ENCODE measurements at places on chromosomes 1 and 21.

DNA sequence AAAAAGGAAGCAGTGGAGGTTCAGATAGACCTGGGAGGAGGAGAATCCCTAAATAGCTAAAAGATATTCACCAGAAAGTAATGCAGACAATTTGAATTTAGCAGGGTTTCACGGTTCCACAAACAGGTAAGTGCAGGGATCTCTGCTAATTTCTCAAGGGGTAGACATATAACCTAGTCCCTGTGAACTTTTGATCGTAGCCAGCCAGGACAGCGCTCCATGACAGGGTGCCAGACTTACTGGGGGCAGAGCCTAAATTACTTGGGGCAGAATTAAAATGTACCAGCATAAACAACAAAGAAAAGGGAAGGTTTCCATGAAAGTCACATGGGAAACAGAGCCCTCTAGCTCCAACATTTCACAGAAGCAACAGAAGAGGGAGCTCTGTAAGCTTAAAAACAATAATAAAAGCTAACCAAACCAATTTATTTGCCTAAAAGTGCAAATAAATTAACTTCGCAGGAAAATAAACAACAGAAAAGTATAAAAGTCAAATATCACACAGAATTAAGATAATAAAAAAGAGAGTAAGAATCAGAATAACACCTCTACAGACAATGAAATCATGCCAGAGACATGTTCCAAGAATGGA is 198.3 kb downstream of the DUSP10 start:
- no peak for DNase-seq
- no peaks in the 10 kb centered on the region for H3K4me1 ChIP-seq
- H3K27ac ChIP-seq = no peak overlapping the region
- H3K36me3 ChIP-seq = no peaks in the 10 kb centered on the region

- peaks cover 2% of the 10 kb centered on the region for H3K27me3 ChIP-seq
- H3K4me1 ChIP-seq = no peaks in the 10 kb centered on the region
- no peaks in the 10 kb centered on the region for H3K36me3 ChIP-seq
- H3K4me3 ChIP-seq = no peak overlapping the region
These were observed 189.4 kb downstream of the PBX1 start for GRCh38 chr1:164748253-164748899.

DNA sequence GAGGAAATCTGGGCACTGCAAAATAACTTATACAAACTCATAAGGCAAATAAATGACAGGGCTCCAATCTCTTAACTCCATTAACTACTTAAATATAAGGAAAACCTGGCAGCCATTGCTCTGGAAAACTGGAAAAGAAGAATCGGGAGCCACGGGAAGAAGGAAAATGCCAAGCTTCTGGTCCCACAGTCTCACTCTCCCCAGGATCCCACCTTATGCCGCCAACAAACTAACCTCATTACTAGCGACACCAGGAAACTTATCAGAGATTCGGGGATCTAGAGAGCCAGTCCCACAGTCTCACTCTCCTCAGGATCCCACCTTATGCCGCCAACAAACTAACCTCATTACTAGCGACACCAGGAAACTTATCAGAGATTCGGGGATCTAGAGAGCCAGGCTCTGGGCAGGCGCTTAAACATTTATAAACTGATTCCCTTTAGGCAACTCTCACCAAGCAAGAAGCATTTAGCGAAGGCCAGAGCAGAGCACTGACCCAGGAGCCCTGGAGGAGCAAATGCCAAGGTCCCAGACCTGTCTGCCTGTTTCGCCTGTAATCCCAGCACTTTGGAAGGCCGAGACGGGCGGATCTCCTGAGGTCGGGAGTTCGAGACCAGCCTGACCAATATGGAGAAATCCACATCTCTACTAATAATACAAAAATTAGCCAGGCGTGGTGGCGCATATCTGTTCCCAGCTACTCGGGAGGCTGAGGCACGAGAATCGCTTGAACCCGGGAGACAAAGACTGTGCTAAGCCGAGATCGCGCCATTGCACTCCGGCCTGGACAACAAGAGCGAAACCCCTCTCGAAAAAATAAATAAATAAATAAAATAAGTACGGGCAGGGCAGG is 720 bp downstream of the PSMB2 start:
- DNase-seq = no peak
- peaks cover 23% of the 10 kb centered on the region for H3K4me1 ChIP-seq
- peak overlapping the region; percentile 100 for H3K27ac ChIP-seq
- peaks cover 1% of the 10 kb centered on the region for H3K27me3 ChIP-seq

DNA sequence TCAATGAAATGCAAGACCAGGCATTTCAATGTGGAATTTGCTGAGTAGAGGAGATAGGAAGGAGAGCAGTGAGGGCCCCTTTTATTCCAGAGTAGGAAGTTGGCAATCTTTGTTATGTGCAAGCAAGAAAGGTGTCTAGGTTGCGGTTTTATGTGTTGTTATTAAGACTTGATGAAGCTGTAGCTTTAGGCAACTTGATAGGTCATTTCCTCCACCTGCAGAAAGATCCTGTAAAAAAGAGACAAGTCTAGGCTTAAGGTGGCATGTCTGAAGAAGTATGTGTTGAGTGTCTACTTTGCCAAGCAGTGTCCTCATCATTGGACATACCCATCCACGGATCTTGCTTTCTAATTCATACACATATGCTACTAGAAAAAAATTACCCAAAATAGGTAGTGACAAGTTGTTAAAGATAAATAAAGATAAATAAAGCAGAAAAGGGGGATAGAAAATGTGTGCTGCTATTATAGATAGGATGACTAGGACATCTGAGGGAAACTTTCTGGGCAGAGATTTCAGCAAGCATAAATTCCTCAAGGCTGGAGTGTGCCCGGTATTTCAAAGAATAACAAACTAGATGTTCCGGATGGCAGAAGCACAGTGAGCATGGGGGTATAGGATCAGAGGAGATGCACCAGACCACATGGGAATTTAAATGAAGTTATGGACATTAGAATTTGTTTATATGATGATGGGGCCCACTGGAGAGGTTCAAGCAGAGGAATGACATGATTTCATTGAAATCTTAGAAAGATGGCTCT is 335.0 kb downstream of the TGFB2 start:
- H3K36me3 ChIP-seq = no peaks in the 10 kb centered on the region
- H3K4me1 ChIP-seq = no peaks in the 10 kb centered on the region
- H3K27ac ChIP-seq = no peak overlapping the region
- H3K4me3 ChIP-seq = no peak overlapping the region

GRCh38 chr1:192792628-192793027 is 16.2 kb upstream of the RGS2 start:
- H3K27ac ChIP-seq = no peak overlapping the region
- peaks cover 2% of the 10 kb centered on the region for H3K4me1 ChIP-seq
- H3K36me3 ChIP-seq = no peaks in the 10 kb centered on the region
- no peak overlapping the region for H3K4me3 ChIP-seq

- peak; percentile 76 for DNase-seq
- peaks cover 18% of the 10 kb centered on the region for H3K36me3 ChIP-seq
- H3K27ac ChIP-seq = no peak overlapping the region
- H3K27me3 ChIP-seq = peaks cover 22% of the 10 kb centered on the region
These were observed 2.8 kb downstream of the KCNJ9 start for GRCh38 chr1:160083968-160084770.

DNA sequence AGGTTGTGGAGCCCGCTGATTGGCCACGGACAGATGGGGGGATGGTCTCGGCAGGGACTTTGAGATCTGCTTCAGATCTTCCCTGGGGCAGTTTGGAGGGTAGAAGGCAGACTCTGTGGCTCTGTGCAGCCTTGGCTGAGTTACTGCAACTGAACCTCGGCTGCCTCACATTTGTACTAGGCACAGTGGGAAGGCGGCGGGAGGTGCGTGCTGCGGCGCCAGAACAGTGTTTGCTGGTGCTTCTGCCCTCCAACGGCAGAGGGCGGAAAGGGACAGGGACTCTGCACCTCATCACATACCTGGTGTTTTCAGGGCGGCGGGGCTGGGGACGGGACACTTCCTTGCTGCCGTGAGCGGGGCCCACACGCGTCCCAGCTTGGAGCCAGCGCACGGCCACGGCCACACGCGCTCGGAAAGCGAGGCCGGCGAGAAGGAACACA is 26.2 kb downstream of the SLC66A1 start:
- H3K4me1 ChIP-seq = peaks cover 5% of the 10 kb centered on the region
- no peaks in the 10 kb centered on the region for H3K27me3 ChIP-seq

DNA sequence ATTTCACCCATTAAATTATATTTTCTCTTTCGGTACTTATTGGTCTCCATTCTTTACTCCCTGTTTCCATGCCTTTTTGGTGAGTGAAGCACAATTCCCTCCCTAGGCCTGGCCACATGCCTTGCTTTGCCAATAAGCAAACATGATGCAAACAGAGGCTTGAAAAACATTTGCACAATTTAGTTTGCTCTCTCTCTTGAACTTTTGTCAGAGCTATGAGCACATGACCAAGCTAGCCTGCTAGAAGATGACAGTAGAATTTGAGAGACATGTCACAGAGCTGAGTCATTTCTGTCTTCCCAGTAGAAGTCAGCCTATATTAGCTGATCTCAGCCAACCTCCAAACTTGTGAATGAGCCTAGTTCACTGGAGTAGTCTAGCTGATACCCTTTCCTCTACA is 24.6 kb downstream of the ANGPTL3 start:
- H3K4me1 ChIP-seq = peaks cover 4% of the 10 kb centered on the region
- no peak for DNase-seq
- no peak overlapping the region for H3K4me3 ChIP-seq
- peaks cover 14% of the 10 kb centered on the region for H3K36me3 ChIP-seq
- H3K27me3 ChIP-seq = no peaks in the 10 kb centered on the region

- no peaks in the 10 kb centered on the region for H3K4me1 ChIP-seq
- no peak for DNase-seq
- peaks cover 2% of the 10 kb centered on the region for H3K27me3 ChIP-seq
- no peaks in the 10 kb centered on the region for H3K36me3 ChIP-seq
These were observed 602.9 kb upstream of the CAMK1G start for GRCh38 chr1:208980605-208981004.

- no peak overlapping the region for H3K27ac ChIP-seq
- no peak overlapping the region for H3K4me3 ChIP-seq
- no peak for DNase-seq
- peaks cover 5% of the 10 kb centered on the region for H3K27me3 ChIP-seq
- no peaks in the 10 kb centered on the region for H3K36me3 ChIP-seq
These were observed 437.6 kb downstream of the PRDM2 start for GRCh38 chr1:14137411-14138134.

DNA sequence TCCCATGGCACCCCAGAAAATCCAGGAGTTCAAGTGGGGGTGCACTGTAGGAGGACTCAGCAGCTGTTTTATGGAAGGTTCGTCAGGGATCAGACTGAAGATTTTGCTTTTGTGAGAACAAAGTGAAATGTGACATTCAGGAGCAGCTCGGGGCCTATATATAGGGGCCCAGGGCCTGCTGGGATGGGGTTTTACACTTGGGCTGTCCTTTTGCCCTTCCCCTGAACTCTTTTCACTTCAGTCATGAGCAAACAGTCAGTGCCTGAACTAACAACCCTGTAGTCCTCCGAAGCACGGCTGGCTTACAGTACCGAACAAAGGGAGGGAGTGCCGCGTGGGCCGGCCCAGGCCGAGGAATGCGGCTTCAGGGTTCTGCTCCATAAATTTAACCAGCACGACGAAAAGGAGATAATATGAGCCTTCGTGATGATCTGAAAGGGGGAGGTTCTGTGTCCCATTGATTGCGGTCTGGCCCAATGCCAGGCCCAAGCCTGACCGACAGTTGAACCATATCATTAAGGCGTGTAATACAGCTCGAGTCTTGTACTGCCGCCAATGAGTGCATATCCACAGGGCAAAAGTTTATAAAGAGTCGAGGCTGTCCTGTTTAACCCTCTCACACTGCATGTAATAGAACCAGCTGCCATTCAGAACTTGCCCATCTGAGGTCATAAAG is 139.9 kb downstream of the DHRS3 start:
- peaks cover 41% of the 10 kb centered on the region for H3K4me1 ChIP-seq
- DNase-seq = no peak
- no peak overlapping the region for H3K4me3 ChIP-seq
- H3K27ac ChIP-seq = peak overlapping the region; percentile 31

DNA sequence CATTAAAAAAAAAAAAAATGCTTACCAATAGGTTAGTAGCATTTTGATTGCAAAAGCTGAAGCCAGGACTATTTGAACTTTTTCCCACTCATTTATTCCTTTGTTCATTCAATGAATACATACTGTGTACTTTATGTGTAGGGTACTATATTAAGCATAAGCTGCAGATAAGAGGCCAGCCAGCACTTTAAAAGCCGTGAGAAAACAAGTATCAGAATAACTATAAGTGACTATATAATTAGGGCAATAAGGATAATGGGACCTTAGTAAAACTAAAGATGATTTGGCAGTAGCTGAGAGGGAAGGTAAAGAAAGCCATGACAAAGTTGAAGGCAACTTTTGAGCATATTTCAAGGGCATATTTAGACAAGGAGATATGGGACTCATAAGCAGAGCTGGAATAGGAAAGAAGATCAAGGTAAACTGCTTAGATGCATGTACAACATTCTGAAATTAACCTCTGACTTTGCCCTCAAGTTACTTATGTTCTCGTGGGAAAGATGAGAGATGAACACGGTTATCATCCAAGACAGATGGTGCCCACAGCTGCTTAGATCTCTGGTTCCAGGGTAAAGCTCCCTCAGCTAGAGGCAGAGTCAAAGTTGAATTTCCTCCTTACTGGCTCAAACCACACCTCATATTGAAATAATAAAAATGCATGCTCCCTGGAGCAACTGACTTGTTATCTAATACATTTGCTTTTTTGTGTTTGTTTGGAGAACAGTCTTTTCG is 44.0 kb upstream of the FMO2 start:
- no peak for DNase-seq
- no peak overlapping the region for H3K4me3 ChIP-seq
- no peak overlapping the region for H3K27ac ChIP-seq
- no peaks in the 10 kb centered on the region for H3K36me3 ChIP-seq
- H3K4me1 ChIP-seq = no peaks in the 10 kb centered on the region

- peaks cover 20% of the 10 kb centered on the region for H3K36me3 ChIP-seq
- H3K4me1 ChIP-seq = no peaks in the 10 kb centered on the region
- no peaks in the 10 kb centered on the region for H3K27me3 ChIP-seq
- H3K27ac ChIP-seq = no peak overlapping the region
These were observed 14.7 kb downstream of the GAS5 start for GRCh38 chr1:173853074-173853473.

- no peak overlapping the region for H3K27ac ChIP-seq
- H3K27me3 ChIP-seq = peaks cover 8% of the 10 kb centered on the region
- no peaks in the 10 kb centered on the region for H3K36me3 ChIP-seq
These were observed 26.9 kb upstream of the C1orf21 start for GRCh38 chr1:184359909-184360308.

DNA sequence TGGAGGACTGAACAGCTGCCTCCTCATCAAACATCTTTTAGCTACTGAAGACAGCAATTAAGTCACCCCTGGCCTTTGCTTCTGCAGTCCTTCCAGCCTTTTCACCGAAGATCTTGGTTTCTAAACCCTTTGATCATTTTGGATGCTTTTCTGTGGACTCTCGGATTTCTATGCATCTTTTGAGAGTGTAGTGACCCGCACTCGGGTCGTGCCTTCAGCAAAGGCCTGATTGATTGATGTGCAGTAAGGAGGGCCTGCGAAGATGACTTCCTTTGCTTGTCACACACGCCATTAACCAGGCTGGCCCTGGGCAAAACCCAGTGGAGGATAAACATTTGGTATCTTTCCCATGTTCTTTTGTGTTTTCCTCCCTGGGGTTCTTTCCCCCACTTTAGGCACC is 157.5 kb upstream of the CD34 start:
- no peak overlapping the region for H3K4me3 ChIP-seq
- H3K27ac ChIP-seq = no peak overlapping the region
- H3K4me1 ChIP-seq = no peaks in the 10 kb centered on the region
- DNase-seq = no peak
- peaks cover 1% of the 10 kb centered on the region for H3K27me3 ChIP-seq
